ENCODE measurements at places on chromosomes 1 and 21.

DNA sequence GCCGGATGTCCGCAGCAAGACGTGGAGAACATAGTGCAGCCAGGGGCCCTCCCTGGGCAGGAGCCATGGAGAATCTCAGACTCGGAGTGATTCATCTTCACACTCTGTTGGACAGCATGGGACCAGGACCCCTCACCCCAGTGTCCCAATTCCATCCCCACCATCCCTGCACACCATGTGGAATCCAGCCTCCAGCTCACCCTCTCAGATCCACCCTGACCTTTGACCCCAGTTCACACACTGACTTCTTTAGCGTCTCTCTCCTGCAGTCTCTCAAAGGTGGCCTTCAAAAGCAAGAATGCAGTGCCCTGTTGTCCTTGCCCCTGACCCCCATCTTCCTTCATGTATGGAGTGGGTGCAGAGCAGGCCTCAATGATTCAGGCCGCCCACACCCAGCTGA is 2.1 kb upstream of the TNNI1 start:
- no peak for DNase-seq

DNA sequence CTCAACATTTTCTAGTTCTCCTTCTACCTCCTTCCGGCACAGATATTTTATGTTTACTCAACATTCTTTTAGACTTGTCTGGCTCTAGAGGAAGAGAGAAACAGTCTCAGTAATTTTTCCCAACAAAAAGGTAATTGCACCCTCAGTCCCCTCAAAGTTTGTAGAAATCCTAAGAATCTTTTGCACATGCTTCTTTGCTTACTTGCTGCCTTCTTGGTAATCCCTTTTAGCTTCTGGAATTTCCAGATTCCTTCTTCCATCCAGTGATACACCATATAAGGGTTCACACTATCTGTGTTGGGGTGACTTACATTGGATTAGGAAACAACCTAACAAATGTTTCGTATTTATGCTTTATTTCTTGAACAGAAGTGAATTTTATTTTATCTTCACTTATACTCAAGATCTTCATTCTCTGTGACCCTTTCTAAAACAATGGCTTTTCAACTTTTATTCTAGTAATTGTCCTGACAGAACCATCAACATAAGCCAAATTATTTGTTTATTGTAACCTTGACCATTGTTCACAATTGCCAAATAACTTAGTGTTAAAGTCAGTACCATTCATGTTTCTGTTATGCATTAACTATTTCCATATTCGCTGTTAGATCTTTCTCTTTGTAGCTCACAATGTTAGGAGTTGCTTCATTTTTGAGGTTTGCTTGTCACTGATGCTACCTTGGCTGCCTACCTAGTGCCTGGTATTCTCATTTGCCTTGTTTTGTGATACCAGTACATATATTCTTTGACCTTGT is 238.1 kb downstream of the HMCN1 start:
- DNase-seq: no peak

GRCh38 chr1:24558902-24559791 is 3.3 kb downstream of the NCMAP start:
- no peak for DNase-seq

GRCh38 chr1:206435445-206435844 is 34.8 kb upstream of the IKBKE start:
- no peak for DNase-seq

DNA sequence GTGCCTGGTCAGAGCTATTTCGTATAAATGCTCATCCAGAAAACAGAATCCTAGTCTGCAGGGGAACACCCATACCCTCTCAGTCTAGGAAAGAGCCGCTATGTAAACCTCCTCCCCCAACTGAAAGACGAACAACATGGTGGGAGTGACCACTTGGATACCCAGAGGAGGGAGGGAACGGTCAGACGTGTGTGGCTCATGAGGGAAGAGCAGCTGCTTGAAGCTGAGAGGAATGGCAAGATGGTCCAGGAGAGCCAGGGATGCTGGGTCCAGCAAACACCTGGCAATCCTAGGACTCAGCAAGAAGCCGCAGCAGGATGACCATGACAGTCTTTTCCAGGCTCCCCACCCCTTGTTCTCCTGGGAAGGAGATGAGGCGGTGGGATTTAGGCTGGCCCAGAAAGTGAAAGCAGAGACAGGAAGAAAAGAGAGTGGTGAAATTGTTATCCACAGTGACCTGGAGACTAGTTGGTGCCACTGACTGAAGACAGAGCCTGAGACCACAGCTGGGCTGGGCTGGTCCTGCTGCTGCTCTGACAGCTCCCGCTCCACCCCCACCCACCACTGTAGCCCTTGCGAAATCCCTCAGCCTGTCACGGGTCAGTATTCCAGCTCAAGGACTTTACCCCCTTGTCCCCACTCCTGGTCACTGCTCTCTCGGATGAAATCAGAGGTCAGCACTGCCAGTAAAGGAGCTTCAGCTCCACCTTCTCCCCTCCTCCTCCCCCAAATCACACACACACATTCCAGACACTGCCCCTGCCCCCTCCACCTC is 3.6 kb downstream of the CERS2 start:
- no peak for DNase-seq

GRCh38 chr1:16927711-16928485 is 6.2 kb downstream of the CROCC start:
- DNase-seq: no peak

GRCh38 chr1:213989002-213989855 is 1.5 kb downstream of the PROX1 start:
- DNase-seq: no peak

DNA sequence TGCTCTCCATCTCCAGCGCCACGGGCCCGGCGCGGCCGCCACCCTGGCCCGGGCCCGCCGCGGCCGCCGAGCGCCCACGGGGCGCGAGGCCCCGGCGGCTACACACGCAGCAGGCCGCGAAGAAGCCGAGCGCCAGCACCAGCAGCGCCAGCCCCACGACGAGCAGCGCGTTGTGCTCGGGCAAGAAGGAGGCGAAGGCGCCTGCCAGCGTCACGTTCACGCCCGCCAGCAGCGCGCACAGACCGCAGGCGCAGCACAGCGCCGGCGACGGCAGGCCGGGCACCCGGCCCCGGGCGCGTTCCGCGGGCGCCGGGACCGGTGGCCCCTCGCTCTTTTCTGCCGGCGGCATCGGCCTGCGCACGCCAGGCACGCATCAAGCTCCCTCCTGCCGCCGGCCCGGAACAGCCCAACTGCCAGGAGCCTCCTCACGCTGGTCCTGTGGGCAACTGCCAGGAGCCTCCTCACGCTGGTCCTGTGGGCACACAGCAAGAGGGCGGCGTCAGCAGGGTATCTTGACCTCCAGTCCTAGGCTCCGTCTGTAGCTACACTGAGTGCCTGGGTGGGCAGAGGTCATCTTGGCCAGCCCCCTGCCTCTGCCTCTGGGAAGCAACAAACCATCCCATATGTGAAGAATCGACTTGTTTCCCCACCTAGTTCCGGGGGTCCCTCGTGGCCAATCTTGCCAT is 18.1 kb downstream of the KNCN start:
- peak; percentile 80 for DNase-seq

Data from CD8-positive, alpha-beta T cell (primary cell).